IPS DF 19.7 (cell line): ENCODE measurements at places on chromosomes 3 and 15.

GRCh38 chr15:85149465-85150129 is 167.9 kb downstream of the PDE8A start:
- DNase-seq, result no peak

DNA sequence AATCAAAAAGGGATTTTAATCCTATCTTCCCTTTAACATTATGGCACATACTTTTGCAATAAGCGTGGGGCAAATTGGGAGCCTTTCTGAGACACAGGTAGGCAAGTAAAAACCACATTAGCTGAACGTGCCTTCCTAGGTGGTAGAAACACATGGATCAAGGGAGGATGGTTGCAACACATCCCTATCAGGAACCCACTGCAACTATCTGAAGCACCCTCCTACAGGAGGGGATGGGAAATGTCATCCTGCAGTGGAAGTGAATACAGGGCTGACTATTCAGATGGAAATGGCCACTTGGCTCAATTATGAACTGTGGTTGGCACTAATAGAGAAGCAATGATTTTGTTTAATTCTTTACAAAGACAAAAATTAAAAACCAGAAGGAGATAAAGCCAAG is 826.3 kb downstream of the FHIT start:
- DNase-seq, result no peak

DNA sequence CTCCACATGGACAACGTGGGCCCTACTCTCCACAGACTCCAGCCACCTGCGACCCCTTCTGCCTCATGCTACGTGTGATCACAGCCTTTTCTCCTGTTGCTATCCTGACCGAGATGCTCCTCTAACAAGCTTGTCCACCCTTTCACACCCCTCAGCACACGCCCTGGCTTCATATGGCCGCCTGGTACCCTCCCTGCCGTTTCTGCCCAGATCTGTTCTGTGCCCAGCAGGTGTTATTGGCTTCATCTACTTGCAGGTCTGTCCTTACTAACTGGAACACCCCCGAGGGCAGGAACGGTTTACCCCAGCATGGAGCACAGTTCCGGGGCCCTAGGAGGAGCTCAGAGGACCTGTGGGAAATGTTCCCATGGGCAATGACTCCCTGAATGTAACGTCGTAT is 9.9 kb downstream of the CHAC1 start:
- no peak for DNase-seq

- DNase-seq, result no peak
These were observed 61.6 kb upstream of the CTNNB1 start for GRCh38 chr3:41137686-41138111.
